Right hindlimb (tissue), 1 donor: ENCODE measurements at places on chromosomes 7 and 10.
A peak's percentile ranks its signal among the peaks of the same experiment; 100 is the strongest.

GRCh38 chr7:30584965-30585364, 9.7 kb upstream of the GARS1 start:
- no peak for DNase-seq

DNA sequence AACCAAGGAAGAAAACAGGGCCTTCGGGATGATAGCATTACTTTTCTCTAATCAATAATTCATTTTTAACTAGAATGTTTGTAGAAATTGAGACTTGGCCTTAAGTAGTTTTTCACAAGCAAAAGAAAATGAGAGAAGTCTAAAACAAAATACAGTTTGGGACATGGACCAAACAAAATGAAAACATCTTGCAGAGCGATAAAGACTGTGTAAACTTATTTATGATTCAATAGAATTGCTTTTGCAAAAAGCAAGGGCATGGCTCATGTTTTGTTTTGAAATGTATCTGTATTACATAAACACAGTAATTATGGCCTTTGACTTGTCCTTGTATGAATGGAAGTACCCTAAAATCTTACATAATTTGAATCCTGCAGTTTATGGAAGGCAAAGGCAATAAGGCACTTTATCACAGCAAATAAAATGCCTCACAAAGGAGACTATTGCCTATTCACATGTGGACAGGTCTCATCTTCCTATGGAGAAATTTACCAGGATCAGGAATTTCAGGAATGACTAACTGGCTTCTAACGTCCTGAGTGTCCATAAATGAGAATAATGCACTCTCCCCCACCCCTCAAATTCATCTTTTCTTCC, 295.2 kb downstream of the PTEN start:
- DNase-seq: no peak

DNA sequence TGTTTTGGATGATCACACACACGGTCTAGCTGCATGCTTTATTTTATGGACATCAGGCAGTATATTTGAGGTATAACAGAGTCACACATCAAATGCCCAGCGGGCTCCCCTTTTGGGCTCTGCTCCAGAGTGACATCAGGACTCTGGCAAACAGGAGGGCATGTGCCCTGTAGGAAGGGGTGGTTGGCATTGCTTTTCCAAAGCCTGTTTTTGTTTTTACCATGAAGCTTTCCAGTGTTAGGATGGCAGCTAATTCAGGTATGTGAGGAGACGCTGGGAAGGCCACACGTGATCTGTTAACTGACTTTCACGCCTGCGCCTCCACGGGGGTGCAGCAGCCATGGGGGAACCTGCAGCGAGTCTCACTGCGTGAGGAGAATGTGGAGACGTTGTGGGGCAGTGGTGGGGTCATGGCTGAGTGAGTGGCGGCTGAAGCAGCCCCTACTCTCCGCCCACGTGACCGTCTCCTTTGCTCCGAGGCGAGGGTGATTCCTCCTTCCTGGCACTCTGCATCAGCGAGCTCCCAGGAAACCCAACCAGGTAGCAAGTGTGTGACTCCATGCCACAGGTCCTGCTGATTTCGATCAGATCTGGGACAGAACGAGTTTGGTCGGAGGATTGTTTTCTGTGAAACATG, 117.7 kb downstream of the ANKRD61 start:
- no peak for DNase-seq

- no peak for DNase-seq
These were observed 624.2 kb downstream of the ACTR3B start for GRCh38 chr7:153383781-153384180.

DNA sequence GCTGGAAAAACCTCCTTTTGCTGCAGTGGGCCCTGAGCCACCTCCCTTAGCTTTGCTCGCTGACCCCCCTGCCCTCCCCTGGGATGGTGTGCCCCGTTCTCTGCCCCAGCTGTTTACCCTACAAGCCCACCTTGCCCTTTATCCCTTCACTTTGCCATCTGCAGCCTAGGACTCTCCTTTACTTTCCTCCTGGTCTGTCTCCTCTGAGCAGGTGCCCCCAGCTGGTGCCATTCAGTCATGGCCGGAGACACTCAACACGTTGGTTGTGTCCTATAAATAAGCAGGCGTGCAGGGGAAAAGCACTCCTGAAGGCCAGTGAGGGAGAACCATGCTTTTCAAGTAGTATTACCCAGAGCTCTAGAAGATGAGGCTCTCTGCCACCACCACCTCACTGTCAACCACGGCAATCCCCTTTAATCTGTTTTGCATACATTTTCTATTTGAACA, 6.1 kb downstream of the RASSF4 start:
- peak; percentile 53 for DNase-seq

GRCh38 chr7:12107841-12108254, 103.2 kb upstream of the TMEM106B start:
- DNase-seq: no peak

GRCh38 chr10:47303866-47304265, 3.9 kb downstream of the GDF10 start:
- DNase-seq: no peak

DNA sequence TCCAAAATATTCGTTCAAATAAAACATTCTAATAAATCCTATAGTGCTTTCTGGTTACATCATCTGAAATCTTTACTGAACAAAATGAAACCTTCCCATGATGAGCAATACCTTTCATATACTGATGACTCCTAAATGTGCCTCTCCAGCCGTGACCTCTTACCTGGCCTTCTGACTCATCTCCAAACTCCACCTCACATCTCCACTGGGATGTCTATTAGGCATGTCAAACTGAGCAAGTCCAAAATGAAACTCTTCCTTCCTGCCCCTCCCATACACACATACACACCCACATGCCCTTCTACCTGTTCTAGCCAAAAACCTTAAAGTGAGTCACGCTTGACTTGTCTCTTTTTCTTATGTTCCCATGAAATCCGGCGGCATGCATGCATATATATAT, 22.9 kb downstream of the GSAP start:
- DNase-seq: no peak

GRCh38 chr7:131328377-131329175, 900 bp downstream of the MKLN1 start:
- DNase-seq: no peak

DNA sequence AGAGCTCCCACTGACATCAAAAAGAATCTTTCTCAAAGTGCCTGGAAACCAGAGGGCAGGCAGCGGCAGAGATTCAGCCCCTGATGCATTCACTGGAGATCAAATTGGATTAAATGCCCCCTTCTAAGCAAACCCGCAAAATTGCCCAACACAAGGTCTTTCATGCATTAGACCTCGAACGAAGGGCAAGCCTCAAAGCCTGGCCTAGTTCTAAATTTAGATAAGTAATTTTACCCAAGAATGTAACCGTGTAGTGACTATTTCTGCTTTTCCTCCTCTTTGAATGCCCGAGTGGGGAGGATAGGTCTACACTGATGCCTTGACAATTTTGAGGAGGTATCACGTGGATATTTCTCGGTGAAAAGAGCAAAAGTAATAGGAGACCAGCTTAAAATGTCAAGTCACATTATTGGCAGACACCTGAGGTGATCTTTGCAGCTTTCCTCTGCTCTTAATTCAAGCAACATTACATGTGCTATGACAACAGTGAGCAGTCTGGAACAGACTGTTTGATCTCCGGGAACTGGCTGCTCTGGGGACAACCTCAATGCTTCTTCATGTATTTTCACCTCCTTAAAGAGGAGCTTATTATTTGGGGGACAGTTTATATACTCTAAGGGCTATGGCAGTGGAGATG, 1263.5 kb upstream of the AUTS2 start:
- DNase-seq: no peak

DNA sequence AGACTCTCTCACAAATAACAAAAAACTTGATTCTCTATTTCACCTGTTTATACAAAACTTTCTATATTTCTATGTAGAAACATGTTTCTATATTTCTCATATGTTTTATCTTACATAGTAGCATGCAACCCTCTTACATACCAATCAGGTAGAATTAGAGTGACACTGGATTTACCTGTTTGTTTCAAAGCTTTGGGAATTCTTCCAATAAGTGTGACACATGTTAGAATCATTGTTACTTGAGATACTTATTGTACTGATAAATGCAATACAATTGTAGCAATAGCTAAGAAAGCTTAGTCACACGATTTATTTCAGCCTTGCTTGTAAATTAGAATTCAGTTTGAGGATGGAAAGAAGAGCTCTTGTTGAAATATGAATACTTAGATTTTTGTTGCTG, 4.9 kb downstream of the HYAL4 start:
- no peak for DNase-seq

DNA sequence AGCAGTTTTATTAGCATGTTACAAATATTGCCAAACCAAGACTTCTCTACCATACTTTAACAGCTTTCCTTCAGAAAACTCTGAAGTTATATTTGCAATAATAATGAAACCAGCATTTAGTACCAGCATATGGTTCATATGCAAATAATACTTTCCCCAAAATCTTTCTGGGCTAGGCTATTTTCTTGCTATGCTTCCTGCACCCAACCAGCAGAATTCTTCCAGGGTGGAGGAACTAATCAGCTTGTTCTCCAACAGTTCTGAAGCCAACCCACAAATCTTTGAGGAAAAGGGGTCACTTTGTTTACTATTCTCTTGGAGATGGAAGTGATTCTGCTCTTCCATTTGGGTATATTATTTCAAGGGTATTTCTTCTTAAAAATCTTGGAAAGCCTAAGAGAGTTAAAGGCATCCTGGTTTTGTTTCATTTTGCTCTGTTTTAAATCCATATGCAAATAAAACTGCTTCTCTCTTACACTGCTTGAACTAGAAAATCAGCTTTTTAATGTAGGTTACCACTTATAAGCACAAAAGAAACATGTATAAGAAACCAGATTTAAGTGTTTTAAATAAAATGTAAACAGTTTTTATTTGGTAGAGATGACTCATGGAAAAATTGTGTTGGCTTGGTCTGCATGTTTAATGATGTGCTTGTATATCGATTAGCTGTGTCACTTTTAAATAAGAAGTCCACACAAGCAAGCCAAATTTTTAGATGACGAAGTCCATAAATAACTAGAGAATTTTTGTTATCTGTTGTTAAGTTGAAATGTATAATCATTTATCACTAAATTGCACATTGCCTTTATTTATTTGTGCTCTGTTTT, 103.7 kb downstream of the HECTD2 start:
- DNase-seq: no peak

DNA sequence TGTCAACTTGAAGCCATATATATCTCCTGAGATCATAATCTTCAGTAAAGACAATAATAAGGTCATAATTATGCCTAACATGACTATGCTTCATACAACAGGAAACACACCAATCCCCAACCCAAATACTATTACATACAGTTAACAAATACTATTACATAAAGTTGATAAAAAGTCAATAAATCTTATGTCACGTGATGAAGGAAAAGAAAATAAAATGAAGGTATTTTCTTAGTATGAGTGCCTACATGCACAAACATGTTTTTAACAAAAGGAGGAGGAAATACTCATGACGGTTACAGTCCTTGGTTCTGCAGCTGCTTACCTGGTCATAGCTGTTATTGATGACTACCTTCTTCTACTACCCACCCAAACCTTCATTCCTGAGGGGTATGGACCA, 810.7 kb downstream of the PHTF2 start:
- no peak for DNase-seq

GRCh38 chr7:502296-502695, 17.4 kb downstream of the PDGFA start:
- no peak for DNase-seq
